ENCODE measurements at places on chromosomes 16 and 17.

DNA sequence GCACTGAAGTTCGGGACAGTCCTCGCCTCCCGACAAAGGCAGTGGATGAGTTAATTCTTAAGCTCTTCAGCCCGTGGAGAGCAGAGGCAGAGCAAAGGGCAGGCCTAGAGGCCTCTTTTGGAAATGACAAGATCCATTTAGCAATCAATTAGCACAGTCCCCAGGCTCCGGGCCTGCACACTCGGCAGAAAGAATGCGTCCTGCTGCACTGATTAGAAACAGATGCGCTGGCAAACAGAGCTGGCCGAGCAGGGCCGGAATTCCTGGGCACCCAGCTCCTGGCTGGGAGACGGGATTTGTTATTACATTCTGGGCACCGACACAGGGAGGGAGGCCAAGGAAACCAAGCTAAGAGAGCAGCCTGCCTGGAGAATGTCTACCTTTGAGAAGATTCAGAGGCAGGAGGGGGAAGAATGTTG is 162.9 kb downstream of the COPRS start:
- peak; percentile 85 for DNase-seq

DNA sequence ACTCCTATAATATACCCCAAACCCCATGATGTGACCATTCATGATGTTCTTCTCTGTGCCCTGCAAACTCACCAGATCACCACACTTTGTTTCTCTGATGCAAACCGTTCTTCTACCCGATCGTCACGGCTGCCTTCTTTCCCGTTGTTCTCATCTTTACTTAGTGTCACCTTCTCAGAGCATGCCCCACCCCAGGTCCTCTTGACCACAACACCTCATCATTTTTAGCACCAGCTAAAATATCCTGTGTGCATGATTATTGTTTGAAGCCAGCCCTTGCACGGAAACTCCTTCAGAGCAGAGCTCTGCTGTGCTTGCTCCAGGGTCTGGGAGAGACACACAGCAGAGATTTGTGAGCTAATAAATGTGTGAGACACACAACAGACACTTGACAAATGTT is 38.9 kb upstream of the CREBBP start:
- peak; percentile 3 for DNase-seq

DNA sequence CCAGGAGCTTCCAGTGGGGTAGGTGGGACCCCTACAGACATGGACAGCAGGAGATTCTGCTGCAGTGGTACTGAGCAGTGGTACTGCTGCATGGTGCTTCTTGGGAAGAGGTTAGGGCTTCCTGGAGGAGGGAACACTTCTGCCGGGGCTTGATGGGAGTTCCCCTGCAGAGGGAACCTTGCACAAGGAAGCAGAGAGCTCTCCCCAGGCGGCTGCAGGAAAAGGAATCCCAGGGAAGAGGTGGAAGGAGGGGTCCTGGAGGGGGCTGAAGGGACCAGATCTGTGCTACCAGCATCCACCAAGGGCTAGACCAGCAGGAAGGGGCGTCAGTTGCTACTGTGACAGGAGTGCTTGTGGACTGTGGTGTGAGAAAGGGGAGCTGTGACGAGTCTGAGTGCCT is 10.6 kb downstream of the RIPOR1 start:
- no peak for DNase-seq

- DNase-seq, result peak; percentile 49
Measured at GRCh38 chr17:60167065-60167741, 17.4 kb downstream of the CA4 start.

GRCh38 chr17:27578718-27579085 is 52.3 kb upstream of the LGALS9 start:
- no peak for DNase-seq

GRCh38 chr16:11615748-11616447 is 29.2 kb upstream of the LITAF start:
- DNase-seq, result no peak

GRCh38 chr17:72945473-72945872 is 147.0 kb downstream of the SLC39A11 start:
- DNase-seq, result no peak

DNA sequence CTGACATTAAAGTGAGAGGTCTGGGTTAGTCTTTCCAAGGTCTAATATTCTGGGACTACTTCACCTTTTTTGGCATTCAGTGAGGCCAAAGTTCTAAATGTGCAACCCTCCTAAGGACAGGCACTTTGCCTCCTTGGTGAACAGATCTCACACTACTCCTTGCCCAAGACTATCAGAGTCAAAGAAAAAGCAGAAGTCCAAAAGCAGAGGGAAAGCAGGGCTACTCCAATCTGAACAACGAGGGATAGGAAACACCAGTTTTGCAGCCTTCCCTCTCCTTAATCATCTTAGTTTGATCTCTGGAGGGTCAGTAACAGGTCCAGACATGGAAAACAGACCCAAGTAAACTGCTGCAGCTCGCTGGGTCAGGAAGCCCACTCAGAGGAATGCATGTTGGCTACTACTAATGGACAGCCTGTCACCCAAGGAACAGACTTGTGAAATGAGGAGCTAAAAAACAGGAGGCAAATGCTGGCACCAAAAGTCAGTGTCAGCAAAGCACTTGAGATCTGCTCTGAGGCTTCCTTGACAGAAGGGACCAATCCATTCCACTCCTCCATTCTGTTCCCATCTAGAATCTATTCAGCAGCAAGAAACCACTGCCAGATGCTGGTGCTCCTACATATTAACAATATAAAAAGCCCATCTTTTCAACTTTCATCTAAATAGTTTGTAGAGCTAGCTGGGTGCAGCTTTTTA is 29.9 kb downstream of the DCUN1D3 start:
- no peak for DNase-seq

DNA sequence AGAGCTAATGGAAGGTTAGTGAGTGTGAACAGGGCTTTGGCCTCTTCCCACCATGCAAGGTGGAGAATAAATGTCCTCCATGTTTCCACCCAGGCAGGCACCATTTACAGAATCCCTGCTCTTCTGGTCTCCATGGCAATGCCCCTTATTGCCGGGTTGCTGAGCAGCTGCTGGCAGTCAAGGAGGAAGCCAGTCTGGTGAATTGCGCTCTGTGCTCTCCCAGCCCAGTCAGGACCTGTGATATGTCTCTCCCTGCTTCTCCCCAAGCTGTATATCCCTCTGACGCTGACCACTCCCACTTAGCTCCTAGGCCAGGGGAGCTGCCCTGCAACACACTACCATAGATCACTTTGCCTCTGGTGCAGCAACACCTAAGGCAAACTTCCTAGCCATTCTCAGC is 402.1 kb upstream of the ERCC4 start:
- DNase-seq, result no peak

DNA sequence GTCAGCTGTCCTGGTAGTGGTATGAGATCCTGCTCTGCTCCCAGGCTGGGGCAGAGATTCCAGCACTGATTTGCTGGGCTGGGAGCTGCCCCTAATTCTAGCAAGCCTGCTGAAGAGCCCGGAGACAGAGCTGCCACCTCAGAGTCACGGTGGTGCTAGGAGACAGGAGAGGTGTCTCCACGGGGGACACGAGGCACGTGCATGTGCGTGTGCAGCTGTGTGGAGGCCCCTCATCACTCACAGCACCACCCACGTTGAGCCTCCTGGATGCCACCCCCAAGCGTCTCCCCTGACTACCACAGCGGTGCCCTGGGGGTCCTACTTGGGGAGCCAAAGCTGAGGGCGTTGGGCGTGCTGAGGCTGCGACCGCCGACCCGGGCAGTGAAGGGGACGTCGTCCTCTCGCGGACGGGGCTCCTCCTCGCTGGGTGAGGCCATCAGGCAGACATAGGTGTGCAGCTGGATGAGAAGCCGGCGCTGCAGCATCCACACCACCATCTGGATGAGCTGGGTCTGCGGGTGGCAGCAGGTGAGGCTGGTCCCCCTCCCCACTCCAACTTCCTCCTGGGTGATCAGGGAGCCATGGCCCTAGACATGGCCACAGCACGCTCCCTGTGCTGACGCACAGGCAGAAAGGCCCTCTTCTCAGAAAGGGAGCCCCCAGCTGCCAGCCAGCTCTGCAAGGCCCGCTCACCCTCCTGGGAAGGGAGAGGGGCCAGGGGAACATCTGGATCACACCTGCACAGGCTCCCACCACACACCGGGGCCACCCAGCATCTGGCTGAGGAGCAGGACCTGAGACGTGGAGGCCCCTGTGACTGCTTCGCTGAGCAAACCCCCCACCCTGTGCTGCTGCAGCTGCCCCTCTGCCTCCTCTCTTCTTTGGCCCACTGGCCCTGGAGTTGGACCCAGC is 11.6 kb downstream of the MPG start:
- no peak for DNase-seq

GRCh38 chr16:29916979-29917378 is 9.0 kb downstream of the KCTD13 start:
- no peak for DNase-seq

- no peak for DNase-seq
Measured at GRCh38 chr17:76026714-76027158, 370 bp downstream of the EVPL start.

- DNase-seq, result no peak
Measured at GRCh38 chr16:28522792-28523191, 16.0 kb downstream of the NUPR1 start.

- no peak for DNase-seq
Measured at GRCh38 chr17:11097121-11097520, 143.9 kb upstream of the SHISA6 start.

GRCh38 chr17:17868641-17869522 is 32.1 kb upstream of the SREBF1 start:
- DNase-seq, result no peak

GRCh38 chr17:76014925-76015261 is 12.2 kb downstream of the EVPL start:
- DNase-seq, result peak; percentile 47
